Activated CD4-positive, alpha-beta T cell treated with anti-CD3 and anti-CD28 coated beads, Interleukin-2, amount 50 U/mL, for 24 hours (primary cell): ENCODE measurements at places on chromosomes 6 and 20.

- no peak for DNase-seq
These were observed 219.1 kb downstream of the ZMYND8 start for GRCh38 chr20:47137231-47137870.

GRCh38 chr6:160057080-160057479 lies 64.5 kb upstream of the SLC22A1 start:
- no peak for DNase-seq

DNA sequence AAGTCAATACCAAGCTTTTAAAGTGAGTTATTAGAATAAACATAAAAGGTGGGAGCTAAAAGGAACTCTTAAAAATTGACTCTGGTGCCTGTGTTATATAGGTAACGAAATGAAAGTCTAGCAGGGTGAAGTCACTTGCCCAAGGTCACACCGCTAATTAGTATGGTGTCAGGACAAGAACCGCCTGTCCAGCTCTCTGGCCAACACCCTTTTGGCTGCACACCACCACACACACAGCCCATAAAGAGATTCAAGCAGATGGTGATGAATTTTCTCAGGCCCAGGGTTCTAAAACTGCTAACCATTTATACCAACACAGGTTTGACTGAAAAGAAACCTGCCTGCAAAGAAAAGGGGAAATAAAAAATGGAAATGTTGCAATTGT lies 20.2 kb downstream of the GFOD1 start:
- DNase-seq: no peak

GRCh38 chr20:55058938-55059337 lies 583.5 kb downstream of the DOK5 start:
- DNase-seq: no peak

GRCh38 chr20:20204256-20204655 lies 151.9 kb downstream of the CFAP61 start:
- no peak for DNase-seq

GRCh38 chr20:5369629-5370028 lies 52.9 kb upstream of the PROKR2 start:
- DNase-seq: no peak

DNA sequence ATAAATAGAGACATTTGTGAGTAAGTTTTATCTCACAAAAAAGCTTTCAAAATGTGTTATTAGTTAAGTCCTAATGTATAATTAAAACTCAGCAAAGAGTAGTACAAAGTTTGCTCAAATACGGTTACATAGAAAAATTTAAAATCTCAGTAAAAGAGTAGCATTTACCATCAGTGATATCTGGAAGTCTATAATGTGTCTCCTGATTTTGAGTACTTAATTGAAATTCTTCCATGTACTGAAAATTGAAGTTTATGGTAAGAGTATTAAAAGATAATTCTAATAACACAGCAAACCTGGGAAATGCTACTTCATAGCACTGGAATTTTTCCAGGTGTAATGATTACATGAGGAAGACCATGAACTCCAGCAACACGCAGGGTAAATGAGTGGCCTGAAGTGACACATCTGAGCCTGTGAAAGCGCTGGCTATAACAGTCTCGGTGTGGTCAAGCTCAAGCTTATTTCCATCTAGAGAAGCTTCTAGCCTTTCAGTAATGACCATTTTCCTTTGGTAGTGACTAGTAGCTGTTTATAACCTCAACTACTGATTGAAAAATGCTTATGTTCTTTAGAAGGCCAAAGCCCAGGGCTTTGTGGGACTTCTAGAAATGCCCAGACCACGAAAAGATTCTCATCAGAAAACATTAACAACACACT lies 203.2 kb downstream of the ISM1 start:
- no peak for DNase-seq

DNA sequence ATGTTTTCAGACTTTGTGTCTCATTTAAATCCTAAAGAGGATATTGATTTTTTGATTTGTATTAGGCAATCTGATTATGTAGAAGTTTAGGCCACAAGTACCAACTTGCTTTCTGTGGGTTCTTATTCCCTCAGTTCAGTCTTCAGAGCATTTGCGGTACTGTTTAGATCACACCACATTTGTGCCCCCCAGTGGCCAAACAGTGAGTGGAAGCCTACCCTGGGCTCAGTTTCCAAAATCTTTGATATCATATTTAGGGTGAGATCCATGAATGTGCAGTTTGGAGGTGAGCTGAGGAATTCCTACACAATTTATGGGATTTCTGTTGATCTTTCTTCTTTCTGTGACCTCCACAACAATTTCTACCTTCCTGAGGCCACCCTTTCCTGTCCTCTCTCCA lies 92.3 kb upstream of the FUT9 start:
- DNase-seq: no peak
